Dermis microvascular lymphatic vessel endothelial cell (primary cell): ENCODE measurements at places on chromosomes 11 and 22. TPM values are rescaled to one million over a fixed set of nuclear protein-coding genes. Genes with fewer than 3 reads are reported as not detected.
A peak's percentile ranks its signal among the peaks of the same experiment; 100 is the strongest.

DNA sequence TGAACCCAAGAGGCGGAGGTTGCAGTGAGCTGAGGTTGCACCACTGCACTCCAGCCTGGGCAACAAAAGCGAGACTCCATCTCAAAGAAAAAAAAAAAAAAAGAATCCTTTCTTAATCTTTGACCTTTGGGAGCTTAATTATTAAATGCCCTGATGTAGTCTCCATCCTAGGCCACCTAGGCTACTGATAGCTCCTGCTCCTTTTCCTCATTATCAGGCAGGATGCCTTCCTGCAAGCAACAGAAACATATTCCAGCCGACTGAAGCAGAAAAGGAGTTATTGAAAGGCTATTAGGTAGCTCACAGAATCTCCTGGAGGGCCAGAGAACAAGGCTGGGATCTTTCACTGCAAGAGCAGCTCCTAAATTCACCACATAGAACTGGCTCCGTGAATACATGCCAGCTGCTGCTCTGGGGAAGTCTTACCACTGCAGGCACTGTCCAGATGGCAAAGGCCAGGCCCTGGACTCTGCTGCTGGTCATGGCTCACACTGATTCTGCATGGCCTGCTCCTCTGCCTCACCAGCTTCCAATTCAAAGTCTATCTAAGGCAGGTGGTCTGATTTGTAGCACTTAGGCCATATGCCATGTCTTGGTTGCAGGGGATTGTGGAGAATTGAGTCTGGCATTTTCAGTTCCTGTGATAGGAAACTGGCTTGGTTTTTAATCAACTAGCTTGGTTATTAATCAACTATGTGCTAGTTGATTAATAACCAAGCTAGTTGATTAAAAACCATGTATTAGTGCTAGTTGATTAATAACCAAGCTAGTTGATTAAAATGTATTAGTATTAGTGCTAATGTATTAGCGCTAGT is 26.0 kb upstream of the POLD3 start:
- no peak for DNase-seq

DNA sequence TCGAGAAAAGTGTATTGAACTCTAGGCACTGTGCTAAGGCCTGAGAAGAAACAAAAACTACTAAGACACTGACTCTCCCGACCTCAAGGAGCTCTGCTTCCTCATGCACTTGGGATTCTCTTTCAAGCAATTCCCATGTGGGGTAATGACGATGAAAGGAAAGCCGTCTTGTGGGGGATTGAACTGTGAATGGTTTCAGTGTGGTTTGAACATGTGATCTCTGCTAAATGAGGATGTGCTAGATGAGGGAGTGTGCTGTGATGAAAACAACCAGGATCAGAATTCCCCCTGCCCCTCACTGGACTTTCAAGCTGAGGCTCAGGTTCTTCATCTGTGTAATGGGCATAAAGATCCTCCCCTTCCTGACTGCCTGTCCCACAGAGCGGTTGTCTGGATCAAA is 74.9 kb downstream of the DEPDC5 start:
- no peak for DNase-seq

- DNase-seq = no peak
These were observed 78.7 kb downstream of the CASP12 start for GRCh38 chr11:104819603-104820002.

DNA sequence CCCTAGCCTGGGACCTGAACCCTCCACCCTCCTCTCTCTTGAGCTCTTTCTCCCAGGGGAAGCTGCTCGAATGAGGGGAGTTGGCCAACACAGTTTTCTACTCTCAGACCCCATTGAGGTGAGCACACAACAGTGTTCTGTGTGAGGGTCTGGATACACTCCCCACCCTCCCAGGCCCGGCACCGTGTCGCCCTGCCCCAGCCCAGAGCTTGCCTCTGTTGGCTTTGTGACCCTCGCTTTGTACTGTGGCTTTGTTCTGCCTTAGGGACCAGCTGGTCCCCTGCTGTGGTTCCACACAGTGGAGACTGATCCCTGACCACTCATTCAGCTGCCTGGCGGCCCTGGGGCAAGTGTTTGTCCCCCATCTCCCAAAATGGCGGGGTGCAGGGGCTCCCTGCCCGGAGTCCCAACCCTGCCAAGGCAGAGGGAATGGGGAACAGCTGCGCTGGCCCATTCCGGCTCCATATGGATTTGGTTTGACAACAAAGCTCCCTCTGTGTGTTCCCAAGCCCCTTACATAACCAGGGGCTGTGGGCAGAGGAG is 8.3 kb downstream of the ST3GAL4 start:
- DNase-seq = no peak

GRCh38 chr11:45917286-45917622 is 423 bp downstream of the PEX16 start:
- no peak for DNase-seq

DNA sequence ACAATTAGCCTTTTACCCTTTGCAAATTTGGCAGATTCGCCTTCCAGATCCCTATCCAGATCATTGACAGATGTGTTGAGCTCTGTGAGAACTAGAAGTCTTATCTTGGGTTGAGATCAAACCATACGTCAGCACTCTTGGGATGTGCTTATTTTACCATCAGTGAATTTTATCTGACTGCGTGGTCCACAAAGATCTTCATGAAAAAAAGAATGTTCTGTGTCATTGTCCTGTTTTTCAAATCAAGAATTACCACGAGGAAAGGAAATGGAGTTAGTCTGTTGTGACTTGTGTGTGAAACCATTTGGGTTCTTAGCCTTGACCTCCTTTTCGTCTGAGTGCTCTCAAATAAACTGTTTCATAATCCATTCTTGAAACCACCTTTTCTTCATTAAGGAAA is 86.2 kb upstream of the SORL1-AS1 start:
- DNase-seq = no peak

GRCh38 chr22:41576877-41577276 is 12.8 kb downstream of the PMM1 start:
- peak; percentile 54 for DNase-seq

GRCh38 chr11:70364178-70364577 is 34.2 kb upstream of the CTTN start:
- no peak for DNase-seq

- DNase-seq = no peak
These were observed 133.8 kb upstream of the NAV2 start for GRCh38 chr11:19578871-19579270.

- DNase-seq = no peak
These were observed 30.5 kb downstream of the ALG12 start for GRCh38 chr22:49887702-49888101.

- DNase-seq = no peak
These were observed 3.3 kb downstream of the SYT7 start for GRCh38 chr11:61577383-61578118.

DNA sequence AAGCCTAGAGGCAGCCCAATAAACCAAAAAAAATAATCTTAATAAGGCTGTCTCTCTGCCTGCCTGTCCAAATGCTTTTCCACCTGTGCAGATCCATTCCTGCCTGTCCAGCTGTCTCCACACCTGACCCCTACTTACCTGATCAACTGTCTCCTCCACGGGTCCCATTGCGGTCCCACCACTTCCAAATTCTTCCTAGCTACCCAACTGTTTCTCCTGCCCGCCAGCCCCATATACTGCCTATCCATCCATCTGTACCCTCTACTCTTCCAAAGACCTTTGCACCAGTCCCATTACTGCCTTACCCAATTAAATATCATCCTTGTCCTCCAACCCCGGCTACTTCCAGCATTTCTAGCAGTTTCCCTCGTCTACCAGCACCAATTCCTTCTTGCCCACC is 39.4 kb upstream of the ANGPTL5 start:
- DNase-seq = no peak

- no peak for DNase-seq
These were observed 41.3 kb downstream of the VSIG10L2 start for GRCh38 chr11:125987066-125987641.

DNA sequence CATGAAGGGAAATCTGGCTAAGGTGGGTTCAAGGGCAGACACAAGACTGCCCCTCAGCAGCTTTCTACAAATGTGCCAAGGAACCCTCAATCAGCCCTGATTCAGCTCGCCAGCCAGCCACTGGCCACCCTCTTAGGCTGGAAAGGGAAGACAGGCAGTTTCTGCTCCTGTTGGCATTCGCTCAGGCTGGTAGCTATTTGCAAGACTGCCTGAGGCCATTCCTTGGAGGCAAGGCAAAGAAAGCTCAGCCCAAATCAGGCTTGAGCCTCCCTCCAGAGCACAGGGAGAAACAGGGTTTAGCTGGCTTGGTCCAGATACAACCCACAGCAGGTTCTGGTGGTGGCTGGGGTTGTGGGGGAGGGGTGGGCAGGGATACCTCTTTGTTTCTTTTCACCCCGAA is 19.2 kb downstream of the TP53I11 start:
- DNase-seq = no peak

DNA sequence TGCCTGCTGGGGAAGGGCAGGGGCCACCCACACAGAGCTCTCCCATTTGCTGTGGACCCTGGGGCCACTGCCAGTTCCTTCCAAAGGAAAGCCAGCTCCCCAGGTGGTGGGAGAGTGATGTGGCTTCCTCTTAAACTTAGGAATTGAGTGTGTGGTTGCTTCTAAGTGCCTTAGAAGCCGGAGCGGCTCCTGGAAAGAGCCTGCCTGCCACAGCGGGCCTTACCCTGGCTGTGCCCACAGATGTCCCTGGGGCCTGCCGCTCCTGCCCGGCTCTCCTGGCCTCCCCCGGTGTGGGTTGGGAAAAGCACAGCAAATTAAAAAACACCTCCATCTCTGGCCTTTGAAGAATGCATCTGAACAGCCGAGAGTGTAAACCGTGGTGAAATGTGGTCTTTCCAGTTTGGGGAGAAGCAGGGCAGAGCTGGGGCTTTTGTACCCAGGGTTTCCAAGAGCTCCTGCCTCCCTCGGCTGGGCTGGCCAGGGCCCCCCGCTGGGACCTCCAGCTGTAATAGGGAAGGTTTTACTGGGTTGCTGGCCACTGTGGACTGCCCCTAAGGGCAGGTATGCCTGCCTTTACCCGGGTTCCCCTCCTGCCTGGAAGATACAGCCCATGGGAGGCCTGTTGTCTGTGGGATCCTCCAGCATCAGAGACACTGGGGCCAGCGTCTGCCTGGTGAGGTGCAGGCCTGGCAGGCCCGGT is 30.2 kb downstream of the LRP5 start:
- no peak for DNase-seq

DNA sequence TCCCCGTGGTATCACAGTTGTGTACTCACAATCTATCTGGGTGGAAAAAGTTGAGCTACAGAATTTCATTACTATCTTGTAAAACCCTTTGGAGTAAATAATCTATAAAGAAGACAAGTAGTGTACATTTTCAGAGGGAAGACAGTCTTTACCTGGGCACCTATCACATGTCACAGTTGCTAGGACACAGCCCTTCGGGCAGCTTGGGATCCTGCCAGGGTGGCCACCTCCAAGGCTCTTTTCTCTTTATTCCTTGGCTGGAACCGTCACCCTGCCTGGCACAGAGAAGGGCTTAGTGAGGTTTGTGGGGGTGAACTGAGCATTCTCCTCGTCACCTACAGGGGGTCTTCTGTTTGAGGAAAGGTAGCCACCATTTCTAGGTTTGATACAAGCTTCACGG is 23.6 kb downstream of the LRRC74B start:
- no peak for DNase-seq

GRCh38 chr22:49810363-49811019 is 17.2 kb downstream of the BRD1 start:
- DNase-seq = no peak

GRCh38 chr11:44904261-44905020 is 46.2 kb downstream of the TP53I11 start:
- DNase-seq = no peak

GRCh38 chr11:20854215-20854955 is 185.0 kb downstream of the NELL1 start:
- no peak for DNase-seq

DNA sequence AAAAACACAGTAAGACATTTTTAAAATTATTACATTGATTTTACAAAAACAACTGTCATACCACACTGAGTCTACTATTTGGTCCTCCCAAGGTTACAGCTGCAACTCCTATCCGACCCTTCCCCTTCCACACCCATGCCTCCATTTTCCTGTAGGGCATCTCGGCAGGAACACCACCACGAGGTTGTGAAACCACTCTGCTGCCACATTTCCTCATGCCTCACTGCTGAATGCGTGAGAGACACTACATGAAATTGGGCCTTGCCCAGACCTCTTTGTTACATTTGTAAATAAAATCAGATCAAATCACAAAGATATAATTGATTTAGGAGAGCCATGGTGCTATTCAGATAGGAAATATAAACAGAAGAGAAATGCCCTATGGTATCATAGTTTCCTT is 2.0 kb downstream of the ARHGAP32 start:
- no peak for DNase-seq

GRCh38 chr22:35517769-35518530 is 22.7 kb upstream of the RASD2 start:
- DNase-seq = no peak

DNA sequence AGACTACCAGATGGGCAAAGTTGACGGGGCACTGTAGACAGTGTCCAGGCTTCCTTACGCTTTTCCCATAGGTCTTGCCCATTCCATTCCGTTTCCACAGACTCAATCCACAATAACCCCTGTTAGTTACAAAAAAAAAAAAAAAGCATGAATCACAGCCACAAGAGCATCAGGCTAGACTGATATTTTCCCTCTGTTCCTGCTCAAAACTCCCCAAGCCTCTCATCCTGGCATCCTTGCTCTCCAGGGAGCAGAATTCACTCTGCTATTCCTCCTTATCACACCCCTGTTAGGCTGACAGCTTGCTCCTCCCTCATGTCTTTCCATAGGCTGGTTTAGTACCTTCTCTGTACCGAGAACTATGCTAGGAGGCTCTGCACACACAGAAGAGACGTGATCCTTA is 42.2 kb downstream of the TMEM123 start:
- DNase-seq = no peak

- no peak for DNase-seq
These were observed 17.5 kb upstream of the SHISAL1 start for GRCh38 chr22:44330188-44330743.

- DNase-seq = peak; percentile 53
These were observed 5.5 kb downstream of the B3GNT6 start for GRCh38 chr11:77039491-77040400.

CDC45 gene
- total RNA-seq = 8.2 and 17.2 TPM in 2 replicates

RAG2 gene
- not detected in 2 replicates for total RNA-seq

ARVCF gene
- total RNA-seq = 60.0 and 81.3 TPM in 2 replicates

OR51B4 gene
- not detected in 2 replicates for total RNA-seq

NUDT8 gene
- 6.8 and 15.5 TPM in 2 replicates for total RNA-seq

GPR83 gene
- under 0.01 TPM in 1 of 2 replicates, not detected in the other for total RNA-seq

MRGPRX4 gene
- total RNA-seq = 0.51 and 2.9 TPM in 2 replicates

OR5B3 gene
- not detected in 2 replicates for total RNA-seq

SHANK2 gene
- under 0.01 and 1.6 TPM in 2 replicates for total RNA-seq
